ENCODE measurements at places on chromosomes 2 and 18.

DNA sequence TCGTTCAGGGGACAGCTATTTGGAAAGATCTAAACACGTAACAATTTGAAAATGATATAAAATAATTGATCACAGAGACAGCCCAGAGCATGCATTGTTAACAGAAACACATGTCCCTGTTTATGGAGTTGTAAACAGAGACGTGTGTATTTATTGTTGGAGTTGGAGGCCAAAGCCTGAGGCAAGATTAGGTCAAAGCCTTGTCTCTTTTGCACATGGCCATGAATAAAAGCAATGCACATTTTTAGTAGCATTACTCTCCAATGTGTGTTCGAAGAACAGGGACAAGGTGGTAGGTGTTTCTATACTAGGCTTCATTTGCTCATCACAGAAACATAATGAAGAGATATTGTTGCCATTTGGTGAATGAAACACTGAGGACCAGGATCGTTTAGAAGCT lies 841.5 kb upstream of the FANCL start:
- DNase-seq, result no peak

DNA sequence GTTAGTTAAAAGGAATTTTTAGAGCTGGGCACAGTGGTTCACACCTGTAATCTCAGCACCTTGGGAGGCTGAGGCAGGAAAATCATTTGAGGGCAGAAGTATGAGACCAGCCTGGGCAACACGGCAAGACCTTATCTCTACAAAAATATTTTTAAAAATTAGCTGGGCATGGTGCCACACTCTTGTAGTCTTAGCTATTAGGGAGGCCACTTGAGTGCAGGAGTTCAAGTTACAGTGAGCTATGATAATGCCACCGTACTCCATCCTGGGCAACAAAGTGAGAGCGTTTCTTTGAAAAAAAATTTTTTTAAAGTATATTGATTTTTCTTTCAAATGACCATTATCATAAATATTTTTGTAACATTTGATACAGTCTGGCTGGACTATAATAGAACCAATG lies 93.6 kb upstream of the FAM117B start:
- DNase-seq, result no peak

DNA sequence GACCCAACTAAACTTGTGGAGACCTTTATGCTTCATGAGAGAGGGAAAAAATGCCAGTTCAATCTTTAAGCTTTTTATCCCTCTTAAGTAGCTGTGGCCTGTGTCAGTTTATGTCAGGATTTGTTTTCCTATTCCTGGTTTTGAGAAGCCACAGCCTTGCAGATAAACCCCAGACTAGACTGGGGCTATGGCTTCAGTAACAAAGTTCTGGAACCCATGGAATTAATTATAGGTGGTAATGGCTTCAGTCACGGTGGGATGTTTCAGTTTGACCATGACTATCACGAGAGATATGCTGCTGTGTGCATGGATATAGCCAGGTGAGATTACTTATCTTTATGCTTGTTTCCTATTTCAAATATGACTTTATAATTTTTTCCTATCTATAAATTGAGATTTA lies 134.8 kb downstream of the RAPGEF4 start:
- DNase-seq, result no peak

DNA sequence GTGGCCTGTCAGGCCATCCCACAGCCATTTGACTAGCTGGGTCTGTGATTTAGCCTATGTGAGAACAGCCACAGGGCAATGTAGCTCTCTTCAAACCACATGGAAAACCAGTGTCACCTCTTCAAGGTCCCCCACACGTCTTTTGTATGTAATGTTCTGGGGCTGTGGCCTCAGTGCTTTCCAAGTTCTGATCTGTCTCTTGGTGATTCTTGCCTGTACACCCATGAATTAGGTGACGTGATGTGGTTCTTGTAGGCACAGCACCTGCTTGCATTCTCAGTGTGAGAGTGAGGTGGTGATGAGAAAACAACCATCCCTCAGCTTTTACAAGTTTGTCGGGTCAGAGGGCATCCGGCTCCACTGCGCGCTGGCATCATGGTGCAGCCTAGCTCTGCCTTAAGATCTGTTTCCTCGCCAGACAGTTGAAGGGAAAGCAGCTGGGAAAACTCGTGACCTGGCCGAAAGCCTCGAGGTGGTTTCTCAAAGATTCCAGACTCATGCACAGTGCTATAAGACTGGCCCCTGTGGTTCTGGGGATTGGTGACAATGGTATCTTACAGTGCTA lies 125.8 kb downstream of the TANC1 start:
- no peak for DNase-seq

- DNase-seq, result no peak
Observed at GRCh38 chr2:209648714-209649113, 122.9 kb upstream of the UNC80 start.

GRCh38 chr2:25068217-25068616 lies 26.3 kb downstream of the EFR3B start:
- no peak for DNase-seq

DNA sequence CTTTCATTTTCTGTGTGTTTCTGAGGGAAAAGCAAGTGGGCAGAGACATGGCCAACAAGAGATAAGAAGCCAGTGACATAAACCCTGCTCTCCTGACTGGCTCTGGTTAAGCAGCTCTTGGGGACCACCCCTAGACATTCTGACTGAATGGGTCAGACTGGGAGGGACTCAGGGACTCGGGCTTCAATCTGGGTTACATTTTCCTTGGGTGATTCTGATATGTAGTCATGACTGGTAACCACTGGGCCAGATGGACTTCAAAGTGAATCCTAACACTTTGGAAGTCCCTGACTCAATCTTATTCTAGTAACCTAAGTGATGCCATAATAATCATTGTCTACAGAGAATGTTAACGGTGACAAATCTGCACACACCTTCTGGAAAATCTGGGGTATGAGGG lies 397.8 kb downstream of the NBAS start:
- no peak for DNase-seq

DNA sequence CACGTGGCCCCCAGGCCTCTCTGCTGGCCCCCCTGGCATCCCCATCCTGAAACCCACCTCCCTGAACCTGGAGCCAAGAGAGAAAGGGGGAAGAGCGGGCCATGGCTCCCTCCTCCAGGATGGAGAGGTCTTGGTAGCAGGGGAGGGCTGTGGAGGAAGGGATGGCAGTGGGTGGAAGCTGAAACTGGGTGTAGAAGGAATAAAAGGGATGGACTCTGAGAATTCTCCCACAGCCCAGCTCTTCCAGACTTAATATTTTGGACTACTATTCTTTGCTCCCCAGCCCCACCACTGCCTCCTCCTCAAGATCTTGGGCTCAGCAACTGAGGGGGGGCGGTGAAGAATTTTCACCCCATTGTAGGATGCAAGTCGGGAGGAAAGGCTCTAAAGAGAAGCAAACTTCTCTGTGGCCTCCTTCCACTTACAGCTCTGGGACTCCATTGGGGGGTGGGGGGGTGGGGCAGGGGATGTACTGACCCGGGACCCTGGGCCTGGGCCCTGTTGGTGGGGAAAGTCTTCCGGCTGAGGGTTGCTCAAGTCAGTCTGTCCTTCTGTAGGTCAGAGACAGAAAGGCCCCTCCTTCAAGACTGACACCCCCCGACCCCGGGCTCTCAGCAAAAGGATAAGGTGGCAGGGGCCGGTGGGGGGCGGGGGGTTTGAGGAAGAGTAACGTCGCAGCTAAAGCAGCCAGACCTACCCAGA lies 501 bp downstream of the TNS1 start:
- DNase-seq, result no peak

- no peak for DNase-seq
Observed at GRCh38 chr2:147792966-147793617, 51.7 kb upstream of the ACVR2A start.

GRCh38 chr2:157902692-157903091 lies 26.6 kb upstream of the ACVR1 start:
- DNase-seq, result no peak

DNA sequence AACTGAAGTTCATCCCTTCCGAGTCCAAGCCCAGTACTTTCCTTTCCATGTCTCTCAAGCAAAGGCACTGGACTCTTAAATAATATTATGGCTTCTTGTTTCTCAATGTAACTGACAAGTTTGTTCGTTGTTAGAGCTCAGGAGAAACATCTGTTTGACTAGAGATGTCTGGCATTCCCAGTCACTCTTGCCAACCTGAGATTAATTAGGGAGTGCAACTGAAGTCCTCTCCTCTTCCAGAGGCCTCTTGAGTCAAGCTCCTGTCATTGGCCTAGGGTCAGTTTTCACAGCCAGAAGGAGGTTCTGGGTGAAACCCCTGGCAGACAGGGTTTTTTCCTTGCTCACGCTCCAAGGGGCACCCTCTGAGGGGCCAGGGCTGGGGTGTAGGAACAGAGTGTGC lies 196.1 kb downstream of the AGPS start:
- no peak for DNase-seq

GRCh38 chr2:101985793-101986164 lies 6.0 kb upstream of the IL1R2 start:
- DNase-seq, result no peak

DNA sequence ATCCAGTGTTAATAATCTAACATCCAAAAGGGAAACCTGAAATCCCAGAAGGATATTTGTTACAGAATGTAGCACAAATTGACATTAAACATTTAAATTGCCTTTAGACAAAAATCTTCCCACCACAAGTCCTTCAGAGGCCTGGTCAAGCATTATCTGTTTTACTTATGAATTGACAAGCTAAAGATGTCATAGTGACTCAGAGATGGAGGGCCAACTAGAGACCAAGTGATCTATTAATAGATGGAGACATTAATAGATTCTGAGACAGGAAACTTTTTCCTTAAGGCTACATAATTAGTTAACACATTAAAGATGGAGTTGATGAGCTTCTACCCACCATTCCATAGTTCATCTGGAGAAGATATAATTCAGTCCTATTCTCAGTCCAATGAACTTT lies 526.2 kb downstream of the IRS1 start:
- no peak for DNase-seq

DNA sequence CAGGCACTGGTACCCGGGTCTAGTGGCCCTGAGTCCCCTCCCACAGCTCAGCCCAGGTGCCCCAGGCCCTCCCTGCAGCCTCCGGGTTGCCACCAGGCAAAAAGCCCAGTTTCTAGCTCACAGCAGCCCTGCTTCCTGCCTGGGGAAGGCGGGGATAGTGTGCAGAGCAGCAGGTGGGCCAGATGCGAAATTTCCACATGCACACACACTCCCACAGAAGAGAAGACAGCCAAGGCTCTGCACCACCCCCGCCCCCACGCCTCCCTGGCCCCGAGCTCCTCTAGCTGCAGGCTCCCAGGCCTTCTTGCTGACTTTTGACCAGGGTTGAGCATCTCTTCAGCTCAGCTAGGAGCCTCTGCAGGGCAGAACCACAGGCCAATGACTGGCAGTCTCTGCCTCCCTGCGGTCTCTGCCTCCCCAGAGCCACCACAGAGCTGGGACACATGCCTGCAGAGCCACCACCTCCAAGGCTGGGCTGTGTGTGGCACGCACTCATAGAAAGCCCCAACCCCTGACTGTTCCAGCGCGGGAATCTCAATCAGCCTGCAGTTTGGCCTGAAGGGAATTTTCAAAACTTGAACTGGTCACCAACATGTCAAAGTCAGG lies 7.2 kb downstream of the SLC66A2 start:
- DNase-seq, result no peak

DNA sequence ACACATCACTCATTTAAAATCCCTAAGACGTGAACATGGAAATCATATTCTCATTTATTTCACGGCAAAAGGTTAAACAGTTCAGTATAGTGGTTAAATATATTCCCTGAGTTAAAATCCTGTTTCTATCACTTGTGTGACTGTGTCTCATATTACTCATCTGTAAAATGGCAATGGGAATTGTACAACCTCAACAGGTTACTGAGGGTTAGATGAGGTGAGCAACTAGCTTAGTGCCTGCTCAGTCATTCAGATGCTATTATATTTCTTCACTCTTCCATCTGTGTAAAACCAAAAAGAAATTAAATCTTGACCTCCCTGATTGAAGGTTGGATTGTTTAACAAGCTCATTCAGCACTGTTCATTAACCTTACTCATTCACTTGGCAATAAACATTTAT lies 212.4 kb upstream of the STK17B start:
- no peak for DNase-seq

DNA sequence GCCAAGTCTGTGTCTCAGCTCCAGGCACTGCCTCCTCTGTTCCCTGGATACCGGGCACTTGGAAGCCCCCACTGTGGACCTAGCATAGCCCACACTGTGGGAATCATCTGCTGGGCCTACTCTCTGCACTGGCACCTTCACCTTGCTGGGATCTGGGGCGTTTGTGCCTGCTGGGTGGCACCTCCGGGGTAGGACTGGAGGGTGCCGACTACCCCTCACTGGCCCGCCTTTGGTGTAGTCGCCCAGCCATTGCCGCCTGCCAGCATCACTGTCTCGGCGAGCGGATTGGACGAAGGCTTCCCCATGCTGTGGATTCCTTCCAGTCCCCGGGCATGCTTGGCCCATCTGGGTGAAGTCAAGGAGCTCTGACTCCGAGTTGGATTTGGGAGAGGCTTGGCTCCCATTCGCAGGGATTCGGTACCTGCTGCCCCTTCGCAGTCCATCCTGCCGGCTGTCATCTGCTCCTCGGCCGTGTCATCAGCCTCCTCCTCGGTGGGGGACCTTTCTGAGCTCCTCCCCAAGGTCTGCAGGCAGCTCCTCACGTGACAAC lies 180.6 kb upstream of the HDAC4 start:
- DNase-seq, result no peak

- no peak for DNase-seq
Observed at GRCh38 chr2:152062125-152063091, 36.4 kb downstream of the CACNB4 start.

- no peak for DNase-seq
Observed at GRCh38 chr2:207038299-207038698, 99.0 kb downstream of the CPO start.

- DNase-seq, result no peak
Observed at GRCh38 chr2:85001595-85001994, 30.6 kb downstream of the KCMF1 start.

DNA sequence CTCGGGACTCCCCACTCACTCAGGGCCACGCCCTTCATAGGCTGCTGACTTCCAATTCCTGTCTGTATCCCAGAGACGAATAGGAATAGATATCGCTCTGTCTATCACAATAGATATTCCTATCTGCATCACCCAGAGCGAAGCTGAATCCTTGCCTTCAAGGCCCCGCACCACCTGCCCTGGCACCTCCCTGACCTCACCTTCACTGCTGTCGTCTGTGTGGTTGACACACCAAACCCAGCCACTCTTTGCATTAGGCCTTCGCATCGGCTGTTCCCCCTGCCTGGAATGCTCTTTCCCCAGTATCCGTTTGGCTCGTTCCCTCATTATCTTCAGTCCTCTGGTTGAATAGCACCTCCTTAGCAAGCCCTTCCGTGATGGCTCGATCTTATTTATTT lies 43.5 kb downstream of the ATOH8 start:
- no peak for DNase-seq

DNA sequence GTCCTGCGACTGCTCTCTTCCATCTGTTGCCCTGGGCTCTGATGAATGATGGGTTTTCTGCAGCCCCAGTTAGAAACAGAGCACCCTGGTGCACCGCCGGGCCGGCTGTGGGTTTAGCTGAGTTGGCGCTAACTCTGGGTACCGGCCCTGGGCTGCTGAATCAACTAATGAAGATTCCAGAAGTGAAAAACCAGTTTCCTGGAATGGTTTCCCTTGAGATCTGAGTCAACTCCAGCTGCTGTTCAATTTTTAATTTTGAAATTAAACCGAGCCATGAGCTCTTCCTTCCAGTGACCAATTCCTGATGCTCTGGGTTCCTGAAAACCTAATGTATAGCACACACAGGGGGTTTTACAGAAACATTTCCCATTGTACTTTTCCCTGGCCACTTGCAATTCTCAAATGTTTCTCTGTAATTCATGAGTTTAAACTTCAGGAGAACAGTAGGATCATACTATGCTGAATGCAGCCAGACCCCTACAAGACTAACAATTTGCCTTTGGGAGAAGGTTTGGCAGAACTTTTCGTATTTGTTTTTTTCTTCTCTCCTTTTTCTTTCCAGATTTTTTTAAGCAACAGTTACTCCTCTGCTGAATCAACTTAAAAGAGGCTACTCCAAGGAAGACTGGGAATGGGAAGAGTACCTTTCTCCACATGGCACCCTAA lies 5.5 kb downstream of the COL6A3 start:
- DNase-seq, result no peak

Measured in H7 (cell line).